ENCODE measurements at places on chromosomes 6 and 20. TPM values are rescaled to one million over a fixed set of nuclear protein-coding genes. Genes with fewer than 3 reads are reported as not detected.

GRCh38 chr6:3881711-3882421, 32.7 kb downstream of the FAM50B start:
- no peak overlapping the region for H3K27ac ChIP-seq
- DNase-seq, result peak; percentile 9
- no peaks in the 10 kb centered on the region for H3K4me1 ChIP-seq
- H3K36me3 ChIP-seq, result no peaks in the 10 kb centered on the region
- H3K4me3 ChIP-seq, result no peak overlapping the region

- no peak overlapping the region for H3K27ac ChIP-seq
- peaks cover 14% of the 10 kb centered on the region for H3K36me3 ChIP-seq
- no peaks in the 10 kb centered on the region for H3K27me3 ChIP-seq
- DNase-seq, result peak; percentile 92
- H3K4me1 ChIP-seq, result no peaks in the 10 kb centered on the region
Observed at GRCh38 chr6:5260111-5260620, 584 bp downstream of the LYRM4 start.

SLC2A4RG gene
- total RNA-seq, result 128 TPM

- H3K27ac ChIP-seq, result no peak overlapping the region
- DNase-seq, result no peak
- H3K4me1 ChIP-seq, result no peaks in the 10 kb centered on the region
- no peaks in the 10 kb centered on the region for H3K27me3 ChIP-seq
Observed at GRCh38 chr6:125224231-125224861, 70.8 kb downstream of the TPD52L1 start.

- no peaks in the 10 kb centered on the region for H3K27me3 ChIP-seq
- H3K4me1 ChIP-seq, result peaks cover 23% of the 10 kb centered on the region
- H3K27ac ChIP-seq, result no peak overlapping the region
- H3K4me3 ChIP-seq, result no peak overlapping the region
- no peak for DNase-seq
Observed at GRCh38 chr6:89481695-89482094, 48.7 kb downstream of the ANKRD6 start.

GRCh38 chr6:4986999-4987398, 16.8 kb downstream of the RPP40 start:
- H3K27me3 ChIP-seq, result no peaks in the 10 kb centered on the region
- DNase-seq, result no peak
- H3K36me3 ChIP-seq, result no peaks in the 10 kb centered on the region
- no peak overlapping the region for H3K4me3 ChIP-seq
- peaks cover 1% of the 10 kb centered on the region for H3K4me1 ChIP-seq

LAMP5 gene
- total RNA-seq, result 0.47 TPM

GRCh38 chr6:31582230-31582643, at the start of gene LTB:
Gene LTB, minus strand, starts transcription at chr6:31582424. Its CDS starts 7 bp downstream, at chr6:31582417.
- peak within 1 kb of the TSS; percentile 94 for H3K4me3 ChIP-seq
- no peaks in the 10 kb centered on the region for H3K36me3 ChIP-seq
- peaks cover 5% of the 10 kb centered on the region for H3K27me3 ChIP-seq
- no peaks in the 10 kb centered on the region for H3K4me1 ChIP-seq
- no peak within 1 kb of the TSS for H3K27ac ChIP-seq

DNA sequence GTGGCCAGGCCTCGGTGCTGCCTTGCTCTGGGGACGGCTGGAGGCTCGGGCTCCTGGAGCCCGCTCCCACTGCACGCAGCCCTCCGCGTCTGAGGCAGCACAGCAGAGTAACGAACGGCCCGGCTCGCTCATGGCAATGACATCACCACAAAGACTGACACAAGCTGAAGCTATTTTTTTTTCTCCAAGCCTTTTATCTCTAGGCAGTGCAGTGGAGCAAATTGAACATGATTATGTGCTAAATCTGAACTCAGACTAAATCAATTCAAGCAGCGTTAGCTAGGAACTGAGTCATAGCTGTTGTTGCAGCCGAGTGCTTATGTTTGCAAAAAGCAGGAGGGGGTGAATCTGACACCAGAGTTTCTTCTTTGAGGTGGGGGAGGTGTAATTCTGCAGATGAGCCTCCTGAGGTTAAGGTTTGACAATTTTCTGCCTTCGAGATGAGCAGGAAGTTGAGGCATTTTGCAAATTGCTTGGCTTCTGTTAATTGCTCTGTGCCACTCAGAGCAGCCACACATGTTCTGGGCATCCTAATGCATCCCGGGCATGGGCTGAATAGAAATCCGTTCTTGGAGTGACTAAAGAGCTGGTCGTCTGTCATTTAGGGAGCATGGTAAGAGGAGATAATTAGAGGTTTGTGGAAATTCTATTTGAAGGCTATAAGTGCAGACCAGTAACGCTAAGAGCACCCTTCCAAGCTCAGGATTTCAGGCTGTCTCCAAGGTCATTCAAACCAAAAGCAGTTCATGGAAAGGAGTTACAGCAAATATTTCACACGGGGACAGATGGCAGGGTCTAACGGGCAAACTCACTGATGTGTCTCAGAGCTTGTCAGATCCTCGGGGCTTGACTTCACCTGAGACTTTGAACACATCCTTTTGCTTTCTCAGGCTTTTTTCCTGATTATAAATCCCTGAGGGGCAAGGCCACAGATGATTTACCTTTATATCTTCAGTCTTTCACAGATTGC, 155.1 kb upstream of the ENPP5 start:
- H3K4me1 ChIP-seq, result peaks cover 8% of the 10 kb centered on the region
- no peaks in the 10 kb centered on the region for H3K27me3 ChIP-seq
- no peak overlapping the region for H3K4me3 ChIP-seq

- no peak overlapping the region for H3K4me3 ChIP-seq
- H3K27me3 ChIP-seq, result no peaks in the 10 kb centered on the region
- no peak for DNase-seq
- H3K4me1 ChIP-seq, result no peaks in the 10 kb centered on the region
Observed at GRCh38 chr6:24699521-24700359, 19.2 kb downstream of the C6orf62 start.

PNLDC1 gene
- not detected for total RNA-seq

DEFB132 gene
- not detected for total RNA-seq

DNA sequence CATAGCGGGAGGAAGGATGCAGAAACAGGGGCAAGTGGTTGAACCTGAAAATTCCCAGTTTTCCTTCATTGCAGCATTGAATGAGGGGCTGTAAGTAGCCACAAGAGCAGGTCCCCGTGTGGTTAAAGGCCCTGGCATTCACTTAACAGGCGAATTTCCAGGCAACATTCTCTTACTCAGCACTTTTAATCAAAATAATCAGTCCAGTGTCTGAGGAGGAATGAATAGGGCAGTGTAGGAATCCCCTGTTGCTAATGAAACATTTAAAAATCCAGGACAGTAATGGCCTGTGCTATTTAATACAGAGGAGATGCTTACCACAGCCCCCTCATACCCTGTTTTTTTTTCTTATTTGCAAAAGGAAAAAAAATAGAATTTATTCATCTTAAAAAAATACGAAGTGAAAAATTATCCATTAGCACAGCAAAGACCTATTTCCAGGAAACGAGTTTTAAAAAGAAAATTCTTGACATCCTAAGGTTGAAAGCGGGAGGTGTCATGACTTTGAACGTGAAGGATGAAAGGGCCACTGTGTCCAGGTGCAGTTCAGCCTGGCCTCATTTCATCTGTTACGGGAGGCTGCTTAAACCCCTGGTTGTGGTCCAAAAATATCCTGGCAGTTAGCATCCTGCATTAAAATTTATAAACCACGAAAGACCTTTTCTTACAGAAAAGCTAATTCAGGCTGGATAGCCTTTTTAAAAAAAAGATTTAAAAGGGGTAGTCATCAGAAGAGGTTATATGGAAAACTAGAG, 20.2 kb downstream of the MYLK4 start:
- H3K27me3 ChIP-seq, result no peaks in the 10 kb centered on the region
- peaks cover 19% of the 10 kb centered on the region for H3K4me1 ChIP-seq
- no peaks in the 10 kb centered on the region for H3K36me3 ChIP-seq

GRCh38 chr6:87444362-87444761, 28.4 kb upstream of the SLC35A1 start:
- no peaks in the 10 kb centered on the region for H3K36me3 ChIP-seq
- peak overlapping the region; percentile 13 for H3K4me3 ChIP-seq
- H3K27ac ChIP-seq, result peak overlapping the region; percentile 77
- DNase-seq, result peak; percentile 72
- peaks cover 8% of the 10 kb centered on the region for H3K27me3 ChIP-seq

GRCh38 chr6:45115696-45116095, 212.4 kb upstream of the RUNX2 start:
- H3K27ac ChIP-seq, result no peak overlapping the region
- H3K4me1 ChIP-seq, result no peaks in the 10 kb centered on the region
- no peaks in the 10 kb centered on the region for H3K27me3 ChIP-seq
- H3K36me3 ChIP-seq, result no peaks in the 10 kb centered on the region

GRCh38 chr6:45699663-45700062, 316.0 kb downstream of the CLIC5 start:
- no peak overlapping the region for H3K4me3 ChIP-seq
- no peaks in the 10 kb centered on the region for H3K4me1 ChIP-seq
- DNase-seq, result no peak
- no peaks in the 10 kb centered on the region for H3K36me3 ChIP-seq

DNA sequence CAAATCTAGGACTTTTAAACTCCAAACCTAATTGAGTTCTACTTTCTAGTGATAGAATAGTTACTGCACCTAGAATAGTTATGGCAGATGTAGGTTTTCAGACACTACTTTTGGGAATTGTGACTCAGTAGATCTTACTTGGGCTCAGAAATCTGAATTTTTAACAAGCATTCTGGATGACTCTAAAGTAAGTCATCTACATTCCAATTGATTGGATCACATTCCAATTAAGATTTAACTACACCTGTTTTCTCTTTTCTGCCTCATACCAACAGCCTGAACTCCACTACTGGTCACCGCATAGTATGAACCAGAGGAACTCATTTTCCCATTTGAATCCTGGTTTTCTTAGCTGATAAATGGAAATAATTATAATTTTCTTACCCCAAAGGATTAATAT, 49.5 kb upstream of the TFAP2D start:
- H3K4me1 ChIP-seq, result no peaks in the 10 kb centered on the region
- DNase-seq, result no peak
- no peaks in the 10 kb centered on the region for H3K27me3 ChIP-seq
- no peaks in the 10 kb centered on the region for H3K36me3 ChIP-seq
- H3K27ac ChIP-seq, result no peak overlapping the region

- no peaks in the 10 kb centered on the region for H3K4me1 ChIP-seq
- DNase-seq, result no peak
- no peaks in the 10 kb centered on the region for H3K27me3 ChIP-seq
Observed at GRCh38 chr6:16397623-16398022, 159.2 kb downstream of the GMPR start.

DNA sequence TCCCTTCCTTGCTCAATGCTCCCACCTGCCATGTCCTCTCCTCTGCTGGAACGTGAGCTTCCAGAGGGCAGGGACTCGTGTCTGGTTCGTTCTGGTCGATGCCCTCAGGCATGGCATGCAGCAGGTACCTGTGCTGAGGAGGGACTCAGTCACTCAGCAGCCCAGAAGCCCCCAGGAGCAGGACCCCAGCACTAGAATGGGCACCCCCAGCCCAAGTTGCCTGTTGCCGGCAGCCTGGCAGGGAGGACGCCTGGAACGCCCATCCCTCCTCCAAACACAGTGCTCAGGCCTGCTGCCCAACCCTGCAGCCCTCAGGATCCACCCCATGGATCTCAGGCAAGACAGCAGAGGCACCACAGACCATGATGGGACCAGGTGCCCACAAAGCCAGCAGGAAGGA, 40.6 kb downstream of the BMP7 start:
- H3K27me3 ChIP-seq, result peaks cover 9% of the 10 kb centered on the region
- DNase-seq, result no peak
- no peak overlapping the region for H3K27ac ChIP-seq
- peaks cover 3% of the 10 kb centered on the region for H3K4me1 ChIP-seq

DNA sequence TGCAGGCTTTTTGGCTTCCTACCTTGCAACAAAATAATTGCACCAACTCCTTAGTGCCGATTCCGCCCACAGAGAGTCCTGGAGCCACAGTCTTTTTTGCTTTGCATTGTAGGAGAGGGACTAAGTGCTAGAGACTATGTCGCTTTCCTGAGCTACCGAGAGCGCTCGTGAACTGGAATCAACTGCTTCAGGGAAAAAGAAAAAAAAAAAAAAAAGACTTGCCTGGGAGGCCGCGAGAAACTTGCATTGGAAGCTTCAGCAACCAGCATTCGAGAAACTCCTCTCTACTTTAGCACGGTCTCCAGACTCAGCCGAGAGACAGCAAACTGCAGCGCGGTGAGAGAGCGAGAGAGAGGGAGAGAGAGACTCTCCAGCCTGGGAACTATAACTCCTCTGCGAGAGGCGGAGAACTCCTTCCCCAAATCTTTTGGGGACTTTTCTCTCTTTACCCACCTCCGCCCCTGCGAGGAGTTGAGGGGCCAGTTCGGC, 420 bp downstream of the SOX4 start:
- peak overlapping the region; percentile 92 for H3K4me3 ChIP-seq
- H3K27ac ChIP-seq, result peak overlapping the region; percentile 75
- H3K27me3 ChIP-seq, result no peaks in the 10 kb centered on the region
- peaks cover 2% of the 10 kb centered on the region for H3K4me1 ChIP-seq
- H3K36me3 ChIP-seq, result peaks cover 17% of the 10 kb centered on the region

- peak overlapping the region; percentile 36 for H3K4me3 ChIP-seq
- H3K36me3 ChIP-seq, result no peaks in the 10 kb centered on the region
- H3K4me1 ChIP-seq, result peaks cover 6% of the 10 kb centered on the region
- no peaks in the 10 kb centered on the region for H3K27me3 ChIP-seq
- H3K27ac ChIP-seq, result no peak overlapping the region
Observed at GRCh38 chr20:53608456-53609452, 15.1 kb upstream of the ZNF217 start.

GRCh38 chr20:58010186-58010585, 218.3 kb downstream of the ANKRD60 start:
- peak; percentile 31 for DNase-seq
- H3K27me3 ChIP-seq, result no peaks in the 10 kb centered on the region
- H3K4me1 ChIP-seq, result no peaks in the 10 kb centered on the region

DNA sequence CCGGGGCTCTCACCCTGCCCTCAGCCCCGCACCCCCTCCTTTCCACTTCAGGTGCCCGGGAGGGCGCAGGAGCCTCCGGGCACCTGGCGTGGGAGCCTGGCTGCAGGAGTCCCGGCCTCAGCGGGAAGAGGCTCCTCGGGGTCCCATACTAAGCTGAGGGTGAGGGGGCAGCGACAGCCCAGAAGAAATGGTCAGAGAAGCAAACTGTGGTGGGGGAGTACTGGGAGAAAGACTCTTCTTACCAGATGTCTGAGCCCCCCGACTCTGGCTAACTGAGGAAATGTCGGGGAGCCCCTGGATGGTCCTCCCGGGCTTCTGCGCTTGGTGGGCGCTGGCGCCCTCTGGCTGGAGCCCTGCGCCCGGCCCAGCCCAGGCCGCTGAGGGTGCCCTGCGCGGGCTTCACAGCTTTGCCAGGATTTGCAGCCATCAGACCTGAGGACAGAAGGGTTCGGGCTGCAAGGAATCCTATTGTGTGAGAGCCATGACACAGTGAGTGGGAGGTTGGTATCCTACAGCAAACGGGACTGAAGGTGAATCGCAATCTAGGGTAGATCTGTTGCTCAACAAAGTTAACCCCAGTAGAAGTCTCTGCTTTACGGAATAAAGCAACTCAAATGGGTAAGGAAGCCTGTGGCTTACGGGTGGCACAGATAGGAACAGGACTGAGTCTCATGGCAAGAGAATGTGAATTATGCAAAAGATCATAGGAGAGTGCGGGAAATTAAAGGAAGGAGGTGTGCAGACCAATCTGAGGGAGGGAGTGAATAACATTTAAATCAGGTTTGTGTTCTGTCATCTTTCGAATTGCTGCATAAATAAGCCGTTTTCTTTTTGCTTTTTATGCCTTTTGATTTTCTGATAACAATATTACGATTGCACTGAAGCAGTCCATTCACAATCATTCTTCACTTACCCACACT, 639 bp upstream of the RCAN2 start:
- H3K27me3 ChIP-seq, result peaks cover 63% of the 10 kb centered on the region
- H3K36me3 ChIP-seq, result no peaks in the 10 kb centered on the region
- DNase-seq, result peak; percentile 86
- peak overlapping the region; percentile 82 for H3K4me3 ChIP-seq

Data from endodermal cell (in vitro differentiated cells).